ENCODE measurements at places on chromosomes 1 and 21.

- no peak for DNase-seq
Measured at GRCh38 chr1:30681782-30682181, 41.6 kb downstream of the MATN1 start.

DNA sequence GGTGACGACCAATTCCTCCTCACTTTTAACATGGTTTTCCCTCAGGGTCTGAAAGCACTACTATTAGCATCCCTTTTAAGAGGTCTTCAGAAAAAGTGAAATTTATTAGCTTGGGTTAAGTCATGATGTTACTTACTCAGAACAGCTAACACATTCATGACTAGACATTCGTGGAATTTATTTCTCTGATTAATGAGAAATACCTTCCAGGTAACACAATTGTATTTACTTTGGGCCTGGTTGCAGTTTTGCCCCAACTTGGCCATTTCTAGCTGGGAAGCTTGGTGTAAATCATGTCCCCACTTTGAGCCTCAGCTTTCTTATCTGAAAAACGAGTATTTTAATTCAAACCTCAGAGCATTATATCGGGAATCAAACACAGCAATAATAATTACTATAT lies 119.2 kb upstream of the SPATA6 start:
- DNase-seq: no peak

DNA sequence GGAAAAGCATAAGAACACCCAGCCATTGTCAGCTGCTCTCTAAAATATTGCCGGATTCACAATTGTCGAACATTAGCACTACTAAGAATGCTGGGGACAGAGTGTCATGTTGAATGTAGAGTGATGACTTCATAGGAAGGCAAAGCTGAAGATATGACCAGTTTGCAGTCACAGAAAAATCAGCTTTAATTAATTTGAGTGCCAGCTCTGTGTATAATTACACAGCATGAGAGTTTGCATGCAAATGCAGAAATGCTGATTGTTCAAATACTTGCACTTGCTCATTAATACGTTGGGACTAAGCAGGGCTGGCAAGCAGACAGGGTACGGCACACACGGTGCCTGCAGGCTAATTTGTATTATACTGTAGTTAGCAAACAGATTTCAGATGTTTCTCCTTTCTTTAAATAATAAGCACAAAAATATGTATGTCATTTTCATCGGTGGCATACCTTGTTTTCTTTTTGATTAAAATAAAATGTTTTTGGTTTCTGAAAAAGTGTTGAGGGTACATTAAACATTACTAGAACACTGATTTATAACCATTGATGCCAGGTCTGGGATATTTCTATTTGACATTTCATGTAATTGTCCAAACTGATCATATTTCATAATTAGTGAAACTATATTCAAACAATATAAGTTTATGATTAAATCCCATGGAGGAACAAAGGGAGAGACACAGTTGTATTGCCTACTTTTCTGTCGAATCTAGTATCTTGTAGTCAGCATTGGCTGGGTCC lies 99.8 kb upstream of the ADGRL2 start:
- DNase-seq: no peak

DNA sequence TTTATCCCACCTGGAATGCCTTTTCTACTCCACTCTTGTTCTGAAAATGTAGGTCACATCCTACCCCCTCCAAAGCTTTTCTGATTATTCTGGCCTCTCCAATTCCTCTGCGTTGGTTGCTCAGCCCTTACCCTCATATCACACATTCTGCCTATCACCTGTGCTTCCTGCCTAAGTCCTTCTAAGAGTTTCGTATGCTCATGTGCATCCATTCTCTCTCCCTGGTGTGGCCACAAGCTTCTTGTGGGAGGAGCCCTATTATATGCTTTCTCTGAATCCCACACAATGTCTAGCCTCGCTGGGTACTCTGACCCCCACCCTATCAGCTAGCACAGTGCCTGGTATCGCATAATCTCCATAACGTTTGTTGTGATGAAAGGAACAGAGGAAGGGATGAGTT lies 54.2 kb downstream of the CD58 start:
- DNase-seq: no peak

DNA sequence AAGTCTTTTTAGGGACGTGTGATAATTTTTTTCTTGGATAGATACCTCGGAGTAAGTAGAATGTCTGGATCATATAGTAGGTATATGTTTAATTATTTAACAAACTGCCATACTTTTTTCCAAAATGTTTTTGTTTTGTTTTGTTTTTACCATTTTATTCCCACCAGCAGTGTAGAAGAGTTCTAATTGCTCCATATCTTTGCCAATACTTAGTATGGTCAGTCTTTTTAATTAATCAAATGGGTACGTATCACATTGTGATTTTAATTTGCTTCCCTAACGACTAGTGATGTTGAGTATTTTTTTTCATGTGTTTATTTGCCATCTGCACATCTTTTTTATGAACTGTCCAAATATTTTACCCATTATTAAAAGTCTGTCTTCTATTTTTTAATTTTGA lies 23.6 kb upstream of the KCNJ6 start:
- no peak for DNase-seq

GRCh38 chr21:26948194-26948593 lies 18.7 kb downstream of the ADAMTS5 start:
- no peak for DNase-seq

DNA sequence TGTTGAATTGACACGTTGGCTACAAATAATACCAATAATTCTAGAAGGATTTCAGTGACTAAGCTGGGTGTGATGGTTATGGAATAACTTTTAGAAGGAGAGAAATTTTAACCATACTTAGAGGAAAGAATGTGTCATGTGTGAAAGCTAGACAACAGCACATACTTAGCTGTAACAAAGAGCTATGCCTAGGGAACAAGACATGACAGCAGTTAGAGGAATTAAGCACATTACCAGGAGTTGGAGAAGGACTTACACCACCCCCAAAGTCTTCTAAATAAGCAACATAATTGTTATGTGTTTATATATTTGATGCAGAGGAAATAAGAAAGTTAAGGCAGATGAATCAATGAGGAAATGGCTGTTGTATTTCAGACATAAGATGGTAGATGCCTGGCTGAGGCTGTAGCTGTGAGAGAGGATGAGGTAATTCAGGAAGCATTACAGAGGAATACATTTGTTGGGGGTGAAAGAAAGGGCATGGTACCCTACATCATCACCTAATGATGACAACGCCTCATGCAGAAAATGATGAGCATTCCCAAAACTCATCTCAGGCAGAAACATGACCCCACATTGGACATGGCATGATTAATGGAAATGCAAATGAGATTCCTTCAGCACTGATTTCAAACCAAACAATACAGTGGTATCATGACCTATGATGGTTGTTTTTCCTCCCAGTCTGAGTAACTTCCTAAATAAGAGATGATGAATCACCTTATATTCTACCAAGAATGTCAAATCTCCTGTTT lies 211.5 kb downstream of the LHX8 start:
- no peak for DNase-seq

DNA sequence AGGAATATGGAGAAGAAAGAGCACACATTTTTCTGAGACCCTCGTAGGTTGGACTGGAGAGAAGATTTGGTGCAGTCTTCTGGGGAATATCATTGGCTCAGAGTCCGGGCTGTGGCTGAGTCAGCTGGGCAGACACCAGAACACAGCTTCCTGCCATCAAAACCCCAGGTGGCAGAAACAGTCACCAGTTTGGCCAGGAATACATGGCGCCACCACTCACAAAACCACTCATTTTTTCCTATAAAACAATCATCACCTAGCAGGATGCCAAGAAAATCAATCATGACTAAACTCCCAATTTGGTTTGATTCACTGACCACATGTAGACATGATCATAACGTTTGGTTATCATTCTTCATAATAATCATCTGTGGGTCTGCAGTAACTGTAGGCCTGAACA lies 178.1 kb upstream of the PBX1 start:
- DNase-seq: no peak

GRCh38 chr1:101239095-101240040 lies 2.5 kb downstream of the S1PR1 start:
- no peak for DNase-seq

- DNase-seq: no peak
Measured at GRCh38 chr21:26836528-26836927, 8.7 kb downstream of the ADAMTS1 start.

- no peak for DNase-seq
Measured at GRCh38 chr1:174204697-174205308, 45.5 kb downstream of the RABGAP1L start.

GRCh38 chr1:203629507-203630082 lies 3.0 kb downstream of the ATP2B4 start:
- DNase-seq: peak; percentile 42

- no peak for DNase-seq
Measured at GRCh38 chr1:88140325-88140724, 543.7 kb upstream of the PKN2 start.

GRCh38 chr1:207343675-207344074 lies 22.2 kb downstream of the CD55 start:
- no peak for DNase-seq

DNA sequence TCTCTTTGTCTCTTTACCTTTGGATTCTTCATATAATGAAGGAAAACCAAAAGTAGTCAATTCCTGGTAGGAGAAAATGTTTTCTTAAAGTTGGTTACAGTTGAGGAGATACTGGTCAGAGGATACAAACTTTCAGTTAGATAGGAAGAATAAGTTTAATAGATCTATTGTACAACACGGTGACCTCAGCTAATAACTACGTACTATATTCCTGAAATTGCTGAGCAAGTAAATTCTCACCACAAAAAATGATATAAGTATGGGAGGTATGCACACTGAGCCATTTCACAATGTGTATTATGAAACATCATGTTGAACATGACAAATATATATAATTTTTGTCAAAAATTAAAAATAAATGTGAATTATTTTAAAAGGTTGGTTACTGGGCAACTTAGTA lies 20.4 kb downstream of the SSX2IP start:
- DNase-seq: no peak

- no peak for DNase-seq
Measured at GRCh38 chr1:28855046-28855445, 43.1 kb downstream of the OPRD1 start.

GRCh38 chr1:156801409-156802121 lies 15.1 kb downstream of the SH2D2A start:
- no peak for DNase-seq

DNA sequence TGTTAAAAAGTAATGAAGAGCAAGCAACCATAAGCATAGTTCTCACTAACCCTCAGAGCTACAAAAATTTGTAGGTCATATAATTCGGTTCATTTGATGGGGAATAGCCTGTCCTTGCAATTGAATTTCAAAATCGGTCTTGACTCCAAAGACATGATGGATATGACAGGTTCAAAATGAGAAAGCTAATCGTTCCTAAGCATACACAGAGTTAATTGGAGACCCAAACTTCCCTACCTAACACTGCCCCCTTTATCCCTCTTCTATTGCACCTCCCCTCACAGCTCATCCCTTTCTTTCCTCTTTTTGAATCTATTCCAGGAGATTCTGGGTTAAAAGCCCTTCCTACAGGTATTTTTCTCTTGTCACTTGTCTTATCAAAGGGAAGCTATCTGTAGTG lies 390.0 kb upstream of the PTBP2 start:
- DNase-seq: no peak

DNA sequence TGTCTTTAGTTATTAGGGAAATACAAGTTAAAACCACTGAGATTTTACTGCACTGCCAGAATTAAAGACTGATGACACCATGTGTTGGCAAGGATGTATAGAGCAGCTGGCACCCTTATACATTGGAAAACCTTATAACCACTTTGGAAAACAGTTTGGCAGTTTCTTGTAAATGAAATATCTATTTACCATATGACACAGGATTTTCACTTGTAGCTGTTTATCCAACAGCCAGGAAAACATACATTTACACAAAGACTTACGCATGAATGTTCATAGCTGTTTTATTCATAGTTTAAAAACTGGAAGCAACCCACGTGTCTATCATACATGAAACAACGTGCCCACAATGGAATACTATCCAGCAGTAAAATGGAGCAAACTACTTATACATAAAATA lies 45.3 kb downstream of the PRRC2C start:
- no peak for DNase-seq

- no peak for DNase-seq
Measured at GRCh38 chr1:11684070-11684469, 3.1 kb upstream of the MAD2L2 start.

GRCh38 chr1:156935505-156936128 lies 15.2 kb downstream of the LRRC71 start:
- no peak for DNase-seq

DNA sequence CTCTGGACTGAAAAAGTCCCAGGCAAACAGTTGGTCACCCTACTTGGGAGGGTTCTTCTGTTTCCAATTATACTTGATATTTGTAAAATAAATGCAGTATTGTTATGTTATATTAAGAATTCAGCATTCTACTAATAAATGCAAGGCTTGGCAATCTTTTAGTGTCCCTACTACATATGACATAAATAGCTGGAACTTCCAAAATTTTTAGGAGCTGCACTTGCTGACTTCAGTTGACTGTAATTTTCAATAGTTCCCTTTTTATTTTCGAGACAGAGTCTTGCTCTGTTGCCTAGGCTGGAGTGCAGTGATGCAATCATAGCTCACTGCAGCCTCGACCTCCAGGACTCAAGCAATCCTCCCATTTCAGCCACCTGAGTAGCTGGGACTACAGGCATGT lies 20.0 kb downstream of the FOXD3 start:
- no peak for DNase-seq

- DNase-seq: no peak
Measured at GRCh38 chr1:76770979-76771378, 96.3 kb upstream of the ST6GALNAC5 start.

GRCh38 chr1:28591708-28592320 lies at the start of gene RAB42:
Gene RAB42 (plus strand): TSS chr1:28592265. CDS start chr1:28592512, 247 bp downstream.
- no peak for DNase-seq

DNA sequence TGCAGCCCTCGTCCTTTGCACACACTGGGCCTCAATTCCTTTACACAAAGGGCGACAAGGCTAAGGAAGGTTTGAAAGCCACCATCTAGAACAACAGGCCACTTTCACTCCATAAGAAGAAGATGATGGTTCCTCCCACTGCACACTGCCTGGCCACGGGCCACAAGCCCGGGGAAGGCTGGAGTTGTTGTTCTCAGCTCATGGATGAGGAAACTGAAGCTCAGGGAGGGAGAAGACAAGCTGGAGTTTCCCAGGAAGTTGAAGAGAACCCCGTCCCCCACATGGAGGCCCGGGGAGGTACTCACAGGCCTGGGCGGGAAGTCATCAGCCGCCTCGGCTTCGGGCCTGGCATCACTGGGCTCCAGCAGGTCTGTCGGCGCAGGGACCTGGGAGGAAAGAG lies 24.6 kb upstream of the DDOST start:
- DNase-seq: no peak

- DNase-seq: no peak
Measured at GRCh38 chr1:226967665-226968064, 27.6 kb downstream of the COQ8A start.

DNA sequence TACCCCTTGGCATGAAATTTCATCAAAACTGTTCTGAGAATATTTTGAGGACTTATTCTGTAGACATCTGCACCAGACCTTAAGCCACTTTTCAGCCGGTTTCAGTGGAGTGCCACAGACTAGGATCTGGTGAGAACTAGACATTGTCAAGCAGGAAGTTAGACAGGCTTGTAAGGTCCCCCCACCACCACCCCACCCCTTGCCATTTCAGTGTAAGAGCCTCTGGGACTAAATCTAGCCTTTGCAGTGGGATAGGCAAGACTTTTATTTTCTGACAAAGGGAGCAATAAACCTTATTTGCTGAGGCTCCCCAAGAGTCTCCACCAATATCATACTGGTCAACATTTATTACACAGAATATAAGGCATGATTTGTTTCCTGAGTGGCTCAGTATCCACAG lies 77.9 kb upstream of the EXO1 start:
- DNase-seq: peak; percentile 16

GRCh38 chr1:52634111-52634510 lies 1.1 kb downstream of the SHISAL2A start:
- no peak for DNase-seq

All from RPMI8226 (cell line).